IgD-negative memory B cell (primary cell): ENCODE measurements at places on chromosomes 7 and 10. TPM values are rescaled to one million over a fixed set of nuclear protein-coding genes. Genes with fewer than 3 reads are reported as not detected.

SPDYE18 gene
- polyA plus RNA-seq, result not detected

SKIDA1 gene
- polyA plus RNA-seq, result not detected

TMEM213 gene
- polyA plus RNA-seq, result not detected

RBP4 gene
- not detected for polyA plus RNA-seq

PIK3AP1 gene
- polyA plus RNA-seq, result 174 TPM

UPK3B gene
- polyA plus RNA-seq, result not detected

IGF2BP3 gene
- polyA plus RNA-seq, result 5.4 TPM

ARMS2 gene
- not detected for polyA plus RNA-seq

BHLHA15 gene
- polyA plus RNA-seq, result 5.3 TPM

ANKRD1 gene
- not detected for polyA plus RNA-seq

AGR3 gene
- polyA plus RNA-seq, result not detected

C7orf33 gene
- not detected for polyA plus RNA-seq

SLC26A5 gene
- not detected for polyA plus RNA-seq

LOXL4 gene
- 0.08 TPM for polyA plus RNA-seq

VWA2 gene
- polyA plus RNA-seq, result not detected

TLX1 gene
- not detected for polyA plus RNA-seq

NFKB2 gene
- 42.8 TPM for polyA plus RNA-seq

CALHM3 gene
- not detected for polyA plus RNA-seq

FAM131B gene
- polyA plus RNA-seq, result 0.38 TPM

UNCX gene
- polyA plus RNA-seq, result not detected

REPIN1 gene
- polyA plus RNA-seq, result 118 TPM

CUZD1 gene
- polyA plus RNA-seq, result 1.0 TPM

CRYGN gene
- polyA plus RNA-seq, result not detected

OR2A42 gene
- polyA plus RNA-seq, result not detected

DENND10 gene
- polyA plus RNA-seq, result 24.7 TPM

PON3 gene
- not detected for polyA plus RNA-seq

FRAT1 gene
- 6.2 TPM for polyA plus RNA-seq

C7orf57 gene
- polyA plus RNA-seq, result not detected

PTPRN2 gene
- 1.6 TPM for polyA plus RNA-seq

ANXA8L1 gene
- not detected for polyA plus RNA-seq

GIMAP2 gene
- polyA plus RNA-seq, result 11.9 TPM

USP54 gene
- 0.75 TPM for polyA plus RNA-seq

GTPBP10 gene
- polyA plus RNA-seq, result 35.7 TPM

CTBP2 gene
- 0.50 TPM for polyA plus RNA-seq

NDUFB8 gene
- 353 TPM for polyA plus RNA-seq

CAV2 gene
- not detected for polyA plus RNA-seq

CPXM2 gene
- not detected for polyA plus RNA-seq

ACTA2 gene
- polyA plus RNA-seq, result 9.4 TPM

ZNF485 gene
- polyA plus RNA-seq, result 4.2 TPM

ZNF467 gene
- polyA plus RNA-seq, result not detected

PRSS37 gene
- not detected for polyA plus RNA-seq

NXPH1 gene
- not detected for polyA plus RNA-seq

NUTM2E gene
- polyA plus RNA-seq, result not detected

WIPF3 gene
- not detected for polyA plus RNA-seq

TUBB8 gene
- 0.59 TPM for polyA plus RNA-seq

MMD2 gene
- not detected for polyA plus RNA-seq

SLC16A12 gene
- not detected for polyA plus RNA-seq

NPTX2 gene
- polyA plus RNA-seq, result not detected

SYNPO2L gene
- polyA plus RNA-seq, result not detected

MCM10 gene
- not detected for polyA plus RNA-seq

CLRN3 gene
- not detected for polyA plus RNA-seq

CHST15 gene
- 15.4 TPM for polyA plus RNA-seq

MAP3K8 gene
- polyA plus RNA-seq, result 40.0 TPM

DOCK1 gene
- polyA plus RNA-seq, result not detected

HEPACAM2 gene
- polyA plus RNA-seq, result not detected

ARHGAP12 gene
- 10.0 TPM for polyA plus RNA-seq

NANOS1 gene
- not detected for polyA plus RNA-seq
